ENCODE measurements at places on chromosomes 1 and 21. TPM values are rescaled to one million over a fixed set of nuclear protein-coding genes. Genes with fewer than 3 reads are reported as not detected.

- no peak for DNase-seq
These were observed 6.1 kb downstream of the AADACL4 start for GRCh38 chr1:12649971-12650421.

DNA sequence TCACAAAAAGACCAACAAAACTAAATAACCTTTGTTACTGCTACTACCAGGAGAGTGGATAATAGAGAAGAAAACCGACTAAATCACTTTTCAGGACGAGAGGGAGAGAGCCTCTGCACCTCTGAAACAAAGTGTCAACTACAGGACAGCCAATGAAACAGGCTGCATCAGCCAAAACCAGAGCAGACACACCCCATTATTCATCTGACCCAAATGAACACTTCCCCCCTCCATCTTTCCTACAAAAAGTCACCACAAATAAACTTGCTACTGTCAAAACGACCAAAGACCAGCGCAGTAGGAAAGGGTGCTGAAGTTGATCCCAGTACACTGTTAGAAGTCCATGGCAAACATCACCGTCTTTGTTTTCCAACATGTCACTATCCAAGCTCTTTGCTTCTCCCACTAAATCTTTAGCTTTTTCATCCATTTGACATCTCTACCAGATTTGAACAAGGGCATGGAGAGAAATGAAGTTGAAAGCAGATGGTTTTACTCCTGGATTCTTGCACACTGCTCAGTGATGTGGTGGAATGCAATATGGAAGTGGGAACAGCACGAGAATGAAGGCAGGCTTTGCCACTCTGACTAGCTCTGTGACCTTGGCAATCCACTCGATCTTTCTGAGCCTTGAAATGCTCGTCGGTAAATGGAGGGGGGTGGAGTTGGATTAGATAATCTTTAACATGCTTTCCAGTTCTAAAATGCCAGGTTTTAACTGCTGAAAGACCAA lies 20.5 kb downstream of the DSTYK start:
- no peak for DNase-seq

DNA sequence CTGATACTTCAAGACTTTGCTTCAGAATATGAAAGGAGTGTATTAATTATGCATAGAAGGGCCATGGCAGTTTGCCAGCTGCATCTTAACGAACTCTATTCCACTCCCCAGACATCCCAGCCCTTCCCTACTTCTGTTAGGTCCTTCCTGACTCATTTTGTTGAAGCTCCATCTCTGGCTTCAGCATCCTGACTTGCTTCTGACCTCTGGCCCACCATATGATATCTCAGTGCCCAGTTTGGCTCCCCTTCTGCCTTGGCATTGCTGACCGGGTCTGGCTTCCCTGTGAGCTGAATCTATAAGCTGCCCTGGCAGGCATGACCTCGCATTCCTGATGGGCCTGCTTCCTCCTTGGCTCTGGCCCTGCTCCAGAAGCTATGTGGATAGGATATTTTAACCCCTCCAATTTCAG lies 27.6 kb upstream of the ARHGAP29 start:
- peak; percentile 74 for DNase-seq

DNA sequence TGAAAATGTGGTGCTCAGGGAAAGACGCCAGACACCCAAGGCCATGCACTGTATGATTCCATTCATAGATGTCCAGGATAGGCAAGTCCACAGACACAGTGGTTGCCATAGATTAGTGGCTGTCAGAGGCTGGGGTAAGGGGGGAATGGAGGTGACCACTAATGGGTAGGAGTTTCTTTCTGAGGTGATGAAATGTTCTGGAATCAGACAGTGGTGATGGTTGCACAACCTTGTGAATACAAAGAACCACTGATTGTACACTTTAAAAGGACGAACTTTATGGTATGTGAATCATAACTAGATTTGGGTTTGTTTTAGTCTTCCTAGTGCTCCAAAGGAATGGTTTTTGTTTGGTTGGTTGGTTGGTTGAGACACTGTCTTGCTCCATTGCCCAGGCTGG lies 51.7 kb downstream of the PRAMEF20 start:
- no peak for DNase-seq

DNA sequence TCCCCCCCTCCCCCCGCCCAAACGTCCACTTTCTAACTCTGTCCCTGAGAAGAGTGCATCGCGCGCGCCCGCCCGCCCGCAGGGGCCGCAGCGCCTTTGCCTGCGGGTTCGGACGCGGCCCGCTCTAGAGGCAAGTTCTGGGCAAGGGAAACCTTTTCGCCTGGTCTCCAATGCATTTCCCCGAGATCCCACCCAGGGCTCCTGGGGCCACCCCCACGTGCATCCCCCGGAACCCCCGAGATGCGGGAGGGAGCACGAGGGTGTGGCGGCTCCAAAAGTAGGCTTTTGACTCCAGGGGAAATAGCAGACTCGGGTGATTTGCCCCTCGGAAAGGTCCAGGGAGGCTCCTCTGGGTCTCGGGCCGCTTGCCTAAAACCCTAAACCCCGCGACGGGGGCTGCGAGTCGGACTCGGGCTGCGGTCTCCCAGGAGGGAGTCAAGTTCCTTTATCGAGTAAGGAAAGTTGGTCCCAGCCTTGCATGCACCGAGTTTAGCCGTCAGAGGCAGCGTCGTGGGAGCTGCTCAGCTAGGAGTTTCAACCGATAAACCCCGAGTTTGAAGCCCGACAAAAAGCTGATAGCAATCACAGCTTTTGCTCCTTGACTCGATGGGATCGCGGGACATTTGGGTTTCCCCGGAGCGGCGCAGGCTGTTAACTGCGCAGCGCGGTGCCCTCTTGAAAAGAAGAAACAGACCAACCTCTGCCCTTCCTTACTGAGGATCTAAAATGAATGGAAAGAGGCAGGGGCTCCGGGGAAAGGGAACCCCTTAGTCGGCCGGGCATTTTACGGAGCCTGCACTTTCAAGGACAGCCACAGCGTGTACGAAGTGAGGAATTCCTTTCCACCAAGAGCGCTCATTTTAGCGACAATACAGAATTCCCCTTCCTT lies 158.1 kb downstream of the RUNX1 start:
- peak; percentile 35 for DNase-seq

DNA sequence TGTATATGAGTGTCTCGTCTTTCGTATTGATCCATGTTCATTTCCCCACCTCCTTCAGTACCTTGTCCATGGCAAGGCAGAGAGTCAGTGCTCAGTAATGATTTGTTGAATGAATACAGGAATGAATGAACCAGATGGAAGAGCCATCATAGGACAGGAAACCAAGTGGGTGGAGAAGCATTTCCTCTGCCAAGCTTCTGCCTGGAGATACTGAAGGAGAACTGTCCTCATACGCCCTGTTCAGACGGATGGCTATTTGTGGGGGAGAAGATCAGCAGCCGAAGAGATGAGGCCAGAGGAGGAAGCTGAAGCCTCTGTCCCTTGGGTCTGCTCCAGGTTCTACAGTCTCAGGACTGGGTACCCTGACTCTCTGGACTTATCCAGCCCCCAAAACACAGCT lies 5.8 kb downstream of the FAM43B start:
- no peak for DNase-seq

The KRTAP10-2 gene
- not detected for total RNA-seq

DNA sequence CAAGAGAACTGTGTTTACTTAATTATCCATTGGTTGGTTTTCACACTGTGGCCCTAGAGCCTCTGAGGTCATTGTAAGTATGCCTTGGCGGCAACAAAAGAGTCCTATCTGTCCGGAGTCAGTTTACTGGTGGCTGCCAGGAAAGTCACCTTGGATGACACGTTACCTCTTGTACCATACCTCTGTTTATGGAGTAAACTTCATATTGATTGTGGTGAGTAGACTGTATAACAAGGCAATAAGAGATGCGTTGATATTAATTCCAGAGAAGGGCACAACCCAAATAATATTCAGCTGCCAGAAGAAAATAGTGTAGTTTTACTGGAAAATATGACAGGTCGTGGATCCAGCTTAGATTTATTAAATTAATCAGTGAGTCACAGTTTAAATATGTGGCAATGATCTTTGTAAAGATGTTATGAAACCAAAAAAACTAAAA lies 20.4 kb upstream of the KIF14 start:
- no peak for DNase-seq

GRCh38 chr1:188065917-188066316 lies 1237.2 kb downstream of the PLA2G4A start:
- DNase-seq = no peak

The AADACL4 gene
- total RNA-seq = not detected

DNA sequence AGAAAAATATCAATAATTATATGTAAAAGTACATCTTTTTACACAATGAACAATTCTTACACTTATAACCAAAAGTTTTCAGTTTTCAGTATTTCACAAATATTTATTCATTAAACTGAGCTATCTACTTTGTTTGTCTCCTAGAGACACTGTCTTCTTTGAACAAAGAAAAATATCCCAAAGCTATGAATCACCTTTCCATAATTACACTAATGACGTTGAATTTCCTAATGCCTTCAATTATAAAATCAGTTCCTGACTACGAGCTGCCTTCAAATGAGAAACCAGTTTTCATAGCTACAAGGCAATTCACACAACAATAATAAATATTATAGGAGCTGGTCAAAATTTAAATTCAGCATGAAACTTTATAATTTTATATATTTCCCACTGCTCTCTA lies 201.8 kb upstream of the BRINP3 start:
- DNase-seq = peak; percentile 13

GRCh38 chr21:23496729-23497128 lies 2110.6 kb downstream of the MRPL39 start:
- no peak for DNase-seq

DNA sequence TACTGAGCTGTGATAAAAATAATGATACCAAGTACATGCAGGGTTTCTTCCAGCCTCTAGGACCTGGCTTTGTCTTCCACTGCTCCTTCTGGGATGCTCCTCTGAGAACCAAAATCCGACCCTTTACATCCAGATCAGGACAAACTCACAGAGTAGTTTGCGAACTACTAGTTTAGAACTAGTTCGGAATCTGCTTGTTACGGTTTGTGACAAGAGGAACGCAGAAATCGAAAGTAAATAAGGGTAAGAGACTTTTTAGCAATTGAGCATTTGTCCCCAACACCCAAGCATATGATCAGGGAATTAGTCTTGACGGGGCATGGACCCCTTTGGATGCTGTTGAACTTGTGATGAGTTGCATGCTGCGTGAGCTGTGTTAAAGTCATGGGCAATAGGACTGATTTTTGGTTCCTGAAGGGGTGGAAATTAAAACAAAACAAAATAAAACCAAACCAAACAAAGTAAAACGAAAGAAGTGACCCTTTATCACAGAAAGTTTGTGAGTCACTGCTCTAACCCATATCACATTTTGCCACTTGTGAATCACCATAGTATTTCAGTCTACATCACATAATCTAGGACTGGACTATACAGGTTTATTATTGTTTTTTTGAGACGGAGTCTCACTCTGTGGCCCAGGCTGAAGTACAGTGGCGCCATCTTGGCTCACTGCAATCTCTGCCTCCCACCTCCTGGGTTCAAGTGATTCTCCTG lies 35.7 kb upstream of the ERRFI1 start:
- DNase-seq = no peak

The TRNP1 gene
- total RNA-seq = 182 TPM

GRCh38 chr1:43991476-43992231 lies at the start of gene CCDC24:
TSS of gene CCDC24 (plus strand) at chr1:43991599. CDS start at chr1:43991879, 280 bp downstream.
- peak; percentile 81 for DNase-seq

DNA sequence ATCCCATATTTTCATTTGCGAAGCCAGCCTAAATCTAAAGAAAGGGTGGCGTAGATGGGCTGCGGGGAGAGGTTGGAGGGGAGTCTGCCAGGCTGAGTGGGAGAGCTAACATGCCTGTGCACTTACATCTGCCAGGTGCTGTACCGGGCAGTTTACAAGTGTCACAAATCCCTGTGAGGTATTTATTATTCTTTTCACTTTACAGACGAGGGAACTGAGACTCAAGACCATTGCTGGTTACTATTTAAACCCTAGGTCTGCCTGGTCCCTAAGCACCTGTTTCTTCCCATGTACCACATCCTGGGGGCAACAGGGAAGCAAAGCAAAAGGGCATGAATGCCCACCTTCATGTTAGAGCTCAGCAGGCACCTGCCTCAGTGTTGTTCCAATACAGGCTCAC lies 19.4 kb upstream of the EFNA1 start:
- DNase-seq = no peak

The RAB3B gene
- 0.20 TPM for total RNA-seq

GRCh38 chr1:88237058-88237457 lies 447.0 kb upstream of the PKN2 start:
- DNase-seq = no peak

DNA sequence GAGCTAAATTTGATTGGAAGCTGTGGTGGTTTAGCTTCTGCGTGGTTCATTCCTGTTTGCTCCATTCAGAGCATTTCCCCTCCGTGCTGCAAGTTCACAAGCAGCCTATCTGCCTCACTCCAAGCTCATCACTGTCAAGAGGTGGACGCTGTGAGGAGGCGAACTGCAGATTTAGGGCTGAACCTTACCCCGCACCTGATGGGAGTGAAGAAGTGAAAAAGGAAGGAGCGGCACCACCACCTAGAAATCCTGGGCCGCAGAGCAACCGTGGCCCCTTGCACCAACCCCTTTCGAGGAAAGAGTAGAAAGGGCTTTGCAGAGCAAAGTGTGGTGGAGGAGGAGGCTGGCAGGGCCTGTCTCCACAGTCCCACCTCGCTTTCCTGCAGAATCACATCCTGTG lies 117.4 kb downstream of the IER5 start:
- no peak for DNase-seq

- peak; percentile 80 for DNase-seq
These were observed 1.9 kb downstream of the CTSE start for GRCh38 chr1:206021626-206022365.

GRCh38 chr1:15178571-15179484 lies 25.3 kb downstream of the TMEM51 start:
- DNase-seq = peak; percentile 16

GRCh38 chr1:205061227-205061626 lies 18.2 kb downstream of the CNTN2 start:
- DNase-seq = no peak

The MINDY1 gene
- total RNA-seq = 19.5 TPM

GRCh38 chr1:19581381-19581780 lies 62.7 kb upstream of the NBL1 start:
- no peak for DNase-seq

The SLAMF9 gene
- total RNA-seq = not detected

GRCh38 chr1:62891956-62892562 lies 108.1 kb downstream of the ATG4C start:
- no peak for DNase-seq

The DLGAP3 gene
- total RNA-seq = 0.44 TPM

The JAM2 gene
- total RNA-seq = not detected

The CHD5 gene
- total RNA-seq = 0.25 TPM

DNA sequence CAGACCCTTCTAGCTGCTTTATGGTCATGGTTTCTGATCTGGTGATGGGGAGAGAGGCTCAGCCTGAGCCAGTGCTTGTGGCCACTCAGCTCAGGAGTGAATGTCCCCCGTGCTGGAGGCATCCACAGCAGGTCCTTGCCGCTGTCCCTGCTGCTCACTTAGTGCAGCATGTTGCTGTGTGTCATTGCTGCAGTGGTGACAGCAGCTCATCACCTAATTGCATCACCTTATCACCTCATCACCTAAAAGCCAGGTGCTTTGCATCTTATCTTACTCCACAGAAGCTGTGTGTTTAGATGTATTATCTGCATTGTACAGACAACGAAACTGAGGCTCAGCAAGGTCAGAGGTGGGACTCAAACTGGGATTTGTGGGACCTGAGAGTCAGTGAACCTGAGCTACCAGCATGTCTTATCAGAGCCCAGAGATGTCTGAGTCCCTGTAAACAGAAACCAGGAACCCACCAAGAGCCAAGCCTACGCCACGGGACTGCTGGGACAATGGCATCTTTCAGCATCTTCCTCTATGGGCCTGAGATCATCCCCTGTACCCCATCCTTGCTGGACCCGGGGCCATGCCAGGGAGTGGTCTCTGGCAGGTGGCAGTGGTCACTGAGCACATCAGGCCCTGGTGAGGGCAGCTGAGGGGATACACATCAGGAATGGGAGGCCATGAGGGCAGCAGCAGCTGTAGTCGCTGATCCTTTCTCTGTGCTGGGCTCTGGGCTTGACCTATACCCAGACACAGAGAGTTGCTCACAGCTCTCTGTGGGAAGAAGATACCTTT lies 6.5 kb downstream of the PODN start:
- no peak for DNase-seq

Measured in HT-29 (cell line).